ENCODE measurements at places on chromosomes 2 and 18.

- no peak overlapping the region for H3K27ac ChIP-seq
- no peaks in the 10 kb centered on the region for H3K36me3 ChIP-seq
- H3K27me3 ChIP-seq, result peaks cover 59% of the 10 kb centered on the region
- peaks cover 14% of the 10 kb centered on the region for H3K4me1 ChIP-seq
- no peak overlapping the region for H3K4me3 ChIP-seq
These were observed 90.5 kb downstream of the TMEM18 start for GRCh38 chr2:586641-587076.

- peaks cover 76% of the 10 kb centered on the region for H3K27me3 ChIP-seq
- DNase-seq, result no peak
- H3K4me1 ChIP-seq, result no peaks in the 10 kb centered on the region
- H3K36me3 ChIP-seq, result no peaks in the 10 kb centered on the region
These were observed 6.4 kb upstream of the PDIA6 start for GRCh38 chr2:10818984-10819383.

- no peak for DNase-seq
- H3K4me3 ChIP-seq, result no peak overlapping the region
- no peaks in the 10 kb centered on the region for H3K27me3 ChIP-seq
- H3K4me1 ChIP-seq, result peaks cover 5% of the 10 kb centered on the region
- no peak overlapping the region for H3K27ac ChIP-seq
These were observed 23.7 kb downstream of the BABAM2 start for GRCh38 chr2:27914041-27914804.

DNA sequence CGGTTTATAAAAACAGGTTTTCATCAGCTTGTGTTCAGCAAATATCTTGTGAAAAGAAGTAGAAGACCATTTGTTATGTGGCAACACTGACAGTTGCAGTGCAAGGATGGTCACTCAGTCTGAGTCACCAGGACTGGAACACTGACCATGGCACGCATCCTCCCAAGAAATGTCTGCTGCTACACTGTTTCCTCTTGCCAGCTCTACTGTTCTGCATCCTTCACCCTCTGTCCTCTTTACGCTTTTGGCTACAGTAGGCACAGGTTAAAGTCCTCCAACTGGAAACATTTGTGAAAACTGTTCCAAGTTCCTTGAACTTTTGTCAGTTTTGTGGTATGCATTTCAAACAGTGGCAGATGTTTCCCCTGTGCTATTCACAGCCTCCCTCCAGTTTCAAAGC lies 39.4 kb downstream of the OSR1 start:
- no peaks in the 10 kb centered on the region for H3K27me3 ChIP-seq
- DNase-seq, result no peak
- no peak overlapping the region for H3K4me3 ChIP-seq
- no peak overlapping the region for H3K27ac ChIP-seq
- H3K4me1 ChIP-seq, result no peaks in the 10 kb centered on the region

DNA sequence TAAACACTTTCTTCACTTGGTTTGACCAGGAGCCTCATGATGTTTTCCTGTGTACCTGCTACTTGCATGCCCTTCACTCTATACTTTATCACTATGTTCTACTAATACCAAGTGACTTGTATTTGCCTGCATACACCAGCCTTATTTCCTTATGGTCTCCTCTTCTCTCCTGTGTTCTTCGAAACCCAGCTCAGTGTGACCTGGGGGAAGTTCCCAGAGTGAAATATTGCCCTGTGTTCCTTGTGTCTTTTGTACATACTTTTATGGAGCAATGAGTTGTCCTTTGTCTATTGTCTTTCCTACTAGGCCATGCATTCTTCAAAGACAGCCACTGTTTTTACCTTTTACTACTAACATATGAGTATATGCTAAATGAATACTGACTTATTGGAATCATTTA lies 567 bp downstream of the NT5C1B start:
- no peak overlapping the region for H3K4me3 ChIP-seq
- no peak overlapping the region for H3K27ac ChIP-seq
- no peaks in the 10 kb centered on the region for H3K36me3 ChIP-seq
- H3K4me1 ChIP-seq, result peaks cover 2% of the 10 kb centered on the region
- no peaks in the 10 kb centered on the region for H3K27me3 ChIP-seq

GRCh38 chr2:50770299-50770698 lies 261.6 kb downstream of the NRXN1 start:
- H3K4me3 ChIP-seq, result no peak overlapping the region
- no peaks in the 10 kb centered on the region for H3K36me3 ChIP-seq
- no peak overlapping the region for H3K27ac ChIP-seq
- H3K4me1 ChIP-seq, result no peaks in the 10 kb centered on the region
- no peaks in the 10 kb centered on the region for H3K27me3 ChIP-seq
- no peak for DNase-seq

DNA sequence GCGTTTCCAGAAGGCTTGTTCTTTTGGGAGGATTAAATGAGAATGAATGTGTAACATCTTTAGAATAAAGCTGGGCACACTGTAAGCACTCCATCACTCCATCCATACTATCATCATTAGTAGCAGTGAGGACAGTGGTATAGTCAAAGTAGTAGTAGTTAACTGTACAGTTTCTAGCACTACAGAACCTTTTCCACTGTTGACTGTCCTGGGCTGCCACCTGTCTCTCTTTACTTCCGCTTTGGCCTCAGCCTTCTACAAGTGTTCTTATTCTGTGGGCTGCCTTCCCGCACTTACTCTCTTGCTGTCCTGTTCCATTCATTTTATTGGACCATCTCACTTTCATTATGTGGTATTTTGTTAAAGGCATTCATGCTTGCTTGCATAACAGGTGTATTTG lies 3.3 kb downstream of the SLC9A2 start:
- peaks cover 63% of the 10 kb centered on the region for H3K27me3 ChIP-seq
- H3K4me1 ChIP-seq, result peaks cover 11% of the 10 kb centered on the region
- no peak overlapping the region for H3K27ac ChIP-seq
- H3K36me3 ChIP-seq, result no peaks in the 10 kb centered on the region
- no peak overlapping the region for H3K4me3 ChIP-seq
